ENCODE measurements at places on chromosomes 1 and 21.

GRCh38 chr1:227666286-227666685 lies 68.8 kb downstream of the JMJD4 start:
- no peak for DNase-seq

DNA sequence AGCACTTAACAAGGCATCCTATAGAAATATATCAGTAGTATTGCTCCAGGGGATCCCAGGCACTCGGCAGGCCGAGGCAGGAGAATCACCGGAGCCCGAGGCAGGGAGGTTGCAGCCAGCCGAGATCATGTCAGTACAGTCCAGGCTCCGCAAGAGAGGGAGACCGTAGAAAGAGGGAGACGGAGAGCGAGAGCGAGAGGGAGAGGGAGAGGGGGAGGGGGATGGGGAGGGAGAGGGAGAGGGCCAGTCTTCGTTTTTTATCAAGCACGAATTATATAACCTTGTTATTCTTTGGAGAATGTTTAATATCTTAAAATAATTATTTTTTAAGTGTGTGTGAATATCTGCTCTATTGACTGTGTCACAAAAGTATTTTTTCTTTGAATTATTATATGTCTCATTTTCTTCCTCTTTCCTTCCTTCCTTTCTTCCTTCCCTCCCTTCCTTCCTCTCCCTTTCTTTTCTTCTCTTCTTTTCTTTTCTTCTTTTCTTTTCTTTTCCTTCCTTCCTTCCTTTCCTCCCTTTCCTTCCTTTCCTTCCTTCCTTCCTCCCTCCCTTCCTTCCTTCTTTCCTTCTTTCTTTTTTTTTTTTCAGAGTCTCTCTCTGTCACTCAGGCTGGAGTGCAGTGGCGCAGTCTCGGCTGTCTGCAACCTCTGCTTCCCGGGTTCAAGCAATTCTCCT lies 233.7 kb downstream of the SRGAP2C start:
- no peak for DNase-seq

DNA sequence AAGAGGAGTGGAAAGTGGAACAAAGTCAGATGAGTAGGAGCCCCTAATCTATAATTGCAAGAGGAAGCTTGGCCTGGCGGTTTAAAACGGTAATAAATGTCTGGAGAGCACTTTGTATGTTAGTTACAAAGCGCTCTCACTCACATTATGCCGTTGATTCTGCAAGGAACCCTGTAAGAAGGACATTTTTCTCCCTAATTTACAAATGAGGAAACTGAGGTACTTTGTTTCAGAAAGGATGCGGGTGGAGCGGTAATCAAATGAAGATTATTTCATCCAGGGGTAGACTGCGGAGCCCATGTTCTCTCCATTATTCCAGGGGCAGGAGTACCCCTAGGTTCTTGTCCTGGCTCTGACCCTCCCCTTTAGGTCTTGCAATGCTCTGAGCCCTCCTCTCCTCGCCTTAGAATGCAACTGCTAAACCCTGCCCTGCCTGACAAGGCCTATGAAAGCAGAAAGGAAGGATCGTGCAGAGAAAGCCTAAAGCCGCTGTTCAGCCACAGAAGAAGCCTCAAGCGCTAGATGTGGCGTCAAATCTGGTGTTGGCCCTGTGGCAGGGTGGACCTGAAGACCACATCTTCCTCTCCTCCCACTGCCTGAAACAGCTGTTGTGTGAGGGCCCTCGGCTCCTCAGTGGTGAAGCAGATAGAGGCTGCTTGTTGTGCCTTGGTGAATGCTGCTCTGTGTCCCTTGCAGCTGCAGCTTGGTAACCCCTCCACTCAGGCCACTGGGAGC lies 588 bp upstream of the PACC1 start:
- no peak for DNase-seq

DNA sequence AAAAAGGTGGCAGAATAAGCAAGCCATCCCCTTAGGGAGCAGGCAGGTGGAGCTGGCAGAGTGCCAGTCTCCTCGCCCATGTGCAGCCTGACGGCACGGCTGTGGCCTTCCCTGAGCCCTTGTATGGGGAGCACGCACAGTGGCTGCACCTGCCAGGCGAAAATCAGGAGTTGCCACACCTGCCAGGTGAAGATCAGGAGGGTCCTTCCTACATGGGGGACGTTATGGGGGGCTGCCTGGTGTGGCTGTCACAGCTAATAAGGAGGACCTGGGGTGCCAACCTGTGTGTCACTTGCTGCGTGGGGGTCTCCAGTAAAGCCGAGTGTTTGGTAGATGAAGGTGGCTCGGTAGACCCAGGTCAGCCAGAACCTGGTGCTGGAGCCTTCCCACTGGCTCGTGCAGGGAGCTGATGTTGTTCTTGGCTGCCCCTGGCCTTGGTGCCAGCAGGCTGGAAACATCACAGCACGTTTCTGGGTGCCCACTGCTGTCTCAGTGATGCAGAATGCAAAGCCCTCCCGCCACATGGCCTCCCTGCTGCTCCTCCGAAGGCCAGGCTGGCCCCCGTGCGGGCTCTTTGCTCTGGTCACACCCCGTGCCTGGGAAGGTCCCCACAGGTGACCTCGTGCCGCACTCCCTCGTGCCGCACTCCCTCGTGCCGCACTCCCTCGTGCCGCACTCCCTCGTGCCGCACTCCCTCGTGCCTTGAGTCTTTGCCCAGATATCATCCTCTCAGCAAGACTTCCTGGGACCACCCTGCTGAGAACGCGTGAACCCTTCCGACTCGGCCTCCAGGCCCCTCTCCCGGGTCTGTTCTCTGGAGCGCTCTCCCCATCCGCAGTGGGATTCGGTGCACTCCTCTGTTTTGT lies 55.4 kb downstream of the SLC37A1 start:
- DNase-seq: no peak

GRCh38 chr1:248189026-248189425 lies 8.0 kb upstream of the OR2M3 start:
- no peak for DNase-seq

GRCh38 chr1:109776206-109776835 lies 12.6 kb upstream of the EPS8L3 start:
- no peak for DNase-seq

DNA sequence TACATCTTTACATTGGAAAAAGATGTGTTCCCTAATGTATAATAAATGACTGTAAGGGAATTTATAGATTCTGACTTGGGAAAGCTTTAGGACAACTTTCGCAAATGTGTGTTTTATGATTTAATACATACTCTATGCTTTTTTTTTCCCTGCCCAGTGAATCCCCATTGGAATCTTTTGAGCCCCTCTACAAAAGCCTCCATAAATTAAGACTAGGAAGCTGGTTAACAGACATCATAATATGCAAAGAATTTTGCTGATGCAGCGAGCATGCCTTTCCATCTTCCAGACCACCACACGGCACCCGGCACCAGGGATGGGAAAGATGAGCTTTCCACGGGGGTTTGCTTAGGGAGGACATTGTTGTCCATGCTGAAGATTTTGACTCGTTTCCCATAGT lies 156.1 kb upstream of the IVNS1ABP start:
- no peak for DNase-seq

- no peak for DNase-seq
Measured at GRCh38 chr1:214310777-214311690, 30.1 kb downstream of the SMYD2 start.

DNA sequence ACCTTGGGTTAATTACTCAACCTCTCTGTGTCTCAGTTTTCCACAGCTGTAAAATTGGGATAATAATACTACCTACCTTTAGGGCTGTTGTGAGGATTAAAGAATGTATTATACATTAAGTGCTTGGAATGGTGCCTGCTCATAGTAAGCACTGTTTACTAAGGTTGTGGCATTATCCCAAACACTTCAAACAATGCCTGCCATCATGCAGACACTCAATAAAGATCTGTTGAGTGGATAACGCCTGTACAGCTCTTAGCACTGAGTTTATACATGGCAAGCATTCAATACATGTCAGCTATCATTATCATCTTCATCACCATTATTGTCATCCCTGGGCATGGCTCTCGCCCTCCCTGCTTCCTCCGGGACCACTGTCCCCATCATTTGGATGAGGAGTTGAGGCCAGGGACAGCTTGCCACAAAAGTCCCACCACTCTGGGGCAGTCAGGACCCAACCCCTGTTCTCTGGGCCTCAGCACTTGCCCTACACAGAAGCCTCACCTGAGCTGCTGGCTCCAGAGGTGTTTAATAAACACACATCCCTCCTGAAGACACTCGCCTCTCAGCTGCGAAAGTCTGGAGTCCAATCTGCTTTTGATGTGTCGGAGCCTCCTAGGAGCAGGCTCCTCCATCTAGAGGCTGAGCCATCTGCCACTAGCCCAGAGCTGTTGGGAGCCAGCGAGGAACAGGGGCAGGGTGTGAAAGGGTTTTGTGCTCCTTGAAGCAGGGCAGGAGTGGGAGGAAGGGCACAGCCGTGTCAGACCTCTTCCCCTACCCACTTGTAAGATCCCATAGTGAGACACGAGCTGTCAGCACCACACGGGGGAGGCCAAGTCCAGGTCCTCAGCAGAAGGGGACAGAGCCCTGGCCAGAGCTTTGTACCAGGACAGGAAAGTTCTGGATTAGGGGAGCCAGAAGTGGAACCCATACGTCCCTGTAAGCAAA lies 80.9 kb upstream of the ZC3H12A start:
- DNase-seq: no peak

GRCh38 chr1:52919051-52919722 lies 2.4 kb downstream of the ECHDC2 start:
- DNase-seq: no peak

- no peak for DNase-seq
Measured at GRCh38 chr1:48674641-48675040, 102.0 kb downstream of the BEND5 start.
